ENCODE measurements at places on chromosomes 13 and 19.
A peak's percentile ranks its signal among the peaks of the same experiment; 100 is the strongest.

GRCh38 chr19:17843292-17843827, 4.4 kb downstream of the JAK3 start:
- DNase-seq: no peak

- no peak for DNase-seq
Measured at GRCh38 chr13:23129331-23129730, 51.4 kb upstream of the SGCG start.

DNA sequence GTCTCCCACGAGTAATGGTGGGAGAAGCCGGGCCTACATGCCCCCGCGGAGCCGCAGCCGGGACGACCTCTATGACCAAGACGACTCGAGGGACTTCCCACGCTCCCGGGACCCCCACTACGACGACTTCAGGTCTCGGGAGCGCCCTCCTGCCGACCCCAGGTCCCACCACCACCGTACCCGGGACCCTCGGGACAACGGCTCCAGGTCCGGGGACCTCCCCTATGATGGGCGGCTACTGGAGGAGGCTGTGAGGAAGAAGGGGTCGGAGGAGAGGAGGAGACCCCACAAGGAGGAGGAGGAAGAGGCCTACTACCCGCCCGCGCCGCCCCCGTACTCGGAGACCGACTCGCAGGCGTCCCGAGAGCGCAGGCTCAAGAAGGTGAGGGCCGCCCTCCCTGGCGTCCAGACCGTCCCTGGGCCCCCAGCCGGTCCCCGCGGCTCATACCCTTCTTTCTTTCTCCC, 1.4 kb upstream of the USF2 start:
- DNase-seq: peak; percentile 33

DNA sequence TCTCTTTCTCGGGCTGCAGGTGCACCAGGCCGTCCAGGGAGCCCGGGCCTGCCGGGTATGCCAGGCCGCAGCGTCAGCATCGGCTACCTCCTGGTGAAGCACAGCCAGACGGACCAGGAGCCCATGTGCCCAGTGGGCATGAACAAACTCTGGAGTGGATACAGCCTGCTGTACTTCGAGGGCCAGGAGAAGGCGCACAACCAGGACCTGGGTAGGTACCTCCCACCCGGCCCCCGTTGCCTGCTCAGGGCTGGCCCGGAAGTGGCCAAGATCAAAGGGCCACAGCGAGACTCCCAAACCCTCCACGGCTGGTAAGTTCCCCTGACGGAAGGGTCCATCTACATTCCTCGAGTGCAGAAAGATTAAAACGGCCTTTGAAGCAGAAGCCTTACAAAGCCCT, 55.1 kb downstream of the RAB20 start:
- no peak for DNase-seq

GRCh38 chr19:542173-542866, 1.5 kb upstream of the GZMM start:
- no peak for DNase-seq

DNA sequence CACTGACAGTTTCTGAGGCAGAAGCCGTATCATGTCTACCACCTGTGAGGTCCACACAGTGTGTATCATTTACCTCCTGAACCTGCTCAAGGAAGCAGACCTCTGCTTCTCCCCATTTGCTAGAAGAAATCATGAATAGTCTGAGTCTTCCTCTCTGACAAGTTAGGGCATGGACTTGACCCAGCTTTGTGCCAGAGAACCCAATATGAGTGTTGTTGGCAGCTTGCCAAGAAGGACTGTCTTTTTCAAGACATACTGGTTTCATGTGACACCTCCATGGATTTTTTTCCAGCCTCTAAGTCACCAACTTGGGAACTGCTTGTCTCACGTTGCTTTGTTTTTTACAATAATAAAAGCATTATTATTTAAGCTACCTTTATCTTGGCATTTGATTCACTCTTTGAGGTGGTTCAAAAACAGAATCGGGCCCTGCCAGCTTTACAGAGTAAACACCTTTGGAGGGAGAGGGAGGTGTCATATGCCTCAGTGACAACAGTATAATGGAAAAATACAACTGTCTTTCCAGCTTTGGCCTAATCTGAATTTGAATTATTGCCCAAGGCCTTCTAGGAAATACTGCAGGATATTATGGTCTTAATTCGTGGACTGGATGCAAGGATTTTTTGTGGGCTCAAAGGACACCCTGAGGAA, 9.6 kb downstream of the ZNF211 start:
- DNase-seq: no peak

GRCh38 chr13:65744836-65745235, 1485.3 kb downstream of the PCDH9 start:
- no peak for DNase-seq

DNA sequence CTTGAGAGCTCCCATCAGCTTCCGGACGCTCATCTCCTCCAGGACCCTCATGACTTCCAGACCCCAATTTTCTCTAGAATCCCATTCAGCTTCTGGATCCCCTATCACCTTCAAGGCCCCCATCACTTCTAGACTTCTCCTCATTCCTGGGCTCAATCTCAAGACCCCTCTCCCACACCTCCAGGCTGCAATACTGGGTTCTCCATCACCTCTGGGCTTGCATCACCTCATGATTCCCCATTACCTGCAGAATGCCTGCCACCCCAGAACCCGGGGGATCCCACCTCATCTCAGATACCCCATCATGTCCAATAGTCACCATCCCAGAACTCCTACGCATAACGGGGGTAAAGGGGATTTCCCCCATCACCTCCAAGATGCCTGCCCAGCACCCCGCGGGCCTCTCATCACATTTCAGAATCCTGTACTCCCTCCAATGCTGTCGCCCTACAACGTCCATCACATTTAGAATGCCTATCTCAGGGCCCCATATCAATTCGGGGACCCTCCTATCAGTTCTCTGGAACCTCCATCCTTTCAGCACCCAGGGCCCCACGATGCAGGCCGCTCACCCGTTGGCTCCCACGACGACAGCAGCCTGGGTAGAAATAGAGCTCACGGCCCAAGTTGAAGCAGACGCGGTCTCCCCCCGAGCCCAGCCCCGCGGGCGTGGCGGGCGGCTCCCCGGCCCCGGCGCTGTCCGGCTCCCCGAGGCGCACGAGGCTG, 738 bp downstream of the DMWD start:
- DNase-seq: no peak

DNA sequence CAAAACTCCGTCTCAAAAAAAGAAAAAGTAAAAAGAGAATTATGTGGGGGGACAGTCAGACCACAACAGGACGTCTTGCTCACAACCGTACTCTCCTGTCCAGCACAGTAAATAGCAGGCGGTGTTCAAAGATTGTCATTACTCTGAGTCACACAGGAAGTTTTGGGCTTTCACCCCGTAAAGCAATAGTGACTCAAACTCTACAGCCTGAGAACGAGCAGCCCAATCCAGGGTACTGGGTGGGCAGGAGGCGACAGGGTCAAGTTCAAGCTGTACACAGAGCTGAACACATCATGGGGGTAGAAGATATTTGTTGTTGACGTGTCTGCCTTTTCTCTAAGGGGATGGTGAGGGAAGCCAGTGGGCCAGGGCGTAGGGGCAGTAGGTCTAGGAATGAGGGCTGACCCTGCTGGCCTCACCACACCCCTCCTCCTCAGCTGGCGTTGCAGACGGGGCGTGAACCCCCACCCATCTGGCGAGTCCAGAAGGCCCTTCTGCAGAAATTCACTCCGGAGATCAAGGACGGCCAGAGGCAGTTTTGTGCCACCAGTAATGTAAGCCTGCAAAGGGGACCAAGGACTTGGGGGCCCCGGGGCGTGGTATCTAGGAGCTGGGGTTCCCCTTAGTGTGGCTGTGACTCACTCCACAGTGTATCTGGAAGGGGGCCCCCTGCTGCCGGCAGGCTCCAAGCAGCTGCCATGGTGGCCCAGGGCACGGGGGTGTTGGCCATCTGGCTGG, 23.3 kb downstream of the PRR12 start:
- no peak for DNase-seq

GRCh38 chr19:51143486-51143885, 1.4 kb downstream of the SIGLEC7 start:
- DNase-seq: no peak

DNA sequence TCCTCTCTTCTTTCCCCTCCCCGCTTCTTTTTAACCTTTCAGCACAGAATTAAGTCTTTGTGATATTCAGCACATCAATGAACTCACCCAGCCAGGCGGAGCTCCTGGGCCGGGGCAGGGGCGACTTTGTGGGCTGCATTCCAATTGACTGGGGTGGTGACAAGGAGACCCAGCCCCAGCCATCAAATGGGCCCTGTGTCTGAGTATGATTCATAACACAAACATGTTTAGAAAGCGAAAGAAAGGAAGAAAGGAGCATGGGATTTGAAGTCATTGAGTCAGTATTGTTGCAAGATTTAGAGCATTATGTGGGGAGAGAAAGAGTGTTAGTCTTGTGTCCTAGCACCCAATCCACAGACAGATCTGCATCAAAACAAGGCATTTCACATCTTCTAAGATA, 185.3 kb downstream of the LHFPL6 start:
- no peak for DNase-seq

DNA sequence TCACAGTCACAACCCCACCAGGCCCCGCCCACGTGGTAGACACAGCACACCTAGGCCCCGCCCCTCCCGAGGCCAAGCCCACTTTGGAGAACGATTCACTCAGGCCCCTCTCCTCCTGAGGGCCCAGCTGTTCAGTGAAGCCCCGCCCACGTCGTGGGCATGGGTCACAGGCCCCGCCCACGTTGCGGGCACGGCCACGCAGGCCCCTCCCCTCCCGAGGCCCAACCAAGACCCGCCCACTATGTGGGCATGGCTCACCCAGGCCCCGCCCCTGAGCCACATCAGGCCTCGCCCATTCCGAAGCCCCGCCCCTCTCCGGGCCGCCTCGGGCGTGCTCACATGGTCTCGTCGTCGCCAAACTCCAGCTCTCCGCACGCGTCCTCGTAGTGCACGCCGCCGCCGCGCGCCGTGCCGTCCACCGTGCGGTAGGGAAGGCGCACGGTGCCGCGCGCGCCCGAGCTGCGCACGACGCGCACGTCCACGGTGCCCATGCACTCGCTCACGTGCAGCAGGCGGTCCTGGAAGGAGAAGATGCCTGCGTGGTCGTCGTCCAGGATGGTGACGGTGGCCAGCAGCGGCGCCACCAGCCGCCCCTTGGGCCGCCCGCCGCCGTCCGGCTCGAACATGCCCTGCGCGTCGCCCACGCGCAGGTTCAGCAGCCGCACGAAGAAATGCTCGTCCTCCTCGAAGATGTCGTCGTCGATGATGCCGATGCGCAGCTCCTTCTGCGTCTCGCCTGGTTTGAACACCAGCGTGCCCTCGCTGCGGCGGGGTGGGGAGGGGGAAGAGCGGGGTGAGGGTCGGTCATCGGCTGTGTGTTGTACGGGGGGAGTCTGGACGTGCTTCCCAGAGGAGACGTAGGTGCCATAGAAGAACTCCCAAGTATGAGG, 24.0 kb downstream of the SLC8A2 start:
- peak; percentile 26 for DNase-seq

DNA sequence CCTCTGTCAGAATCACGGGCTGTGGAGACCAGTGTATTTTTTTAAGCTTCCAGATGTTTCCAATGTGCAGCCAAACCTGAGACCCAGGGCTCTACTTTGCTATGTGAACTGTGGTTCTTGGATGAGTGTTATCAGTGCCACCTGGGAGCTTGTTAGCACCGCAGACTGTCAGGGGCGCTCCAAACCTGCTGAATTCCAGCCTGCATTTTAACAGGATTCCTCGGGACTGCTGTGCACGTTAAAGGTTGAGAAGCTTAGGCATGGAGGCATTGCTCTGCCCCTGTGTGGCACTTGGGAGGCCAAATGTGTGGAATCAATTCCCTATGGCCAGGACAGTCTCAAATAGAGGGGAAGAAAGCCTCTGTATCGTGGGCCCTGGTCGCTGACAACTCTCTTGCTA, 80.3 kb downstream of the ANKRD10 start:
- no peak for DNase-seq

GRCh38 chr19:34193439-34193838, 21.1 kb downstream of the LSM14A start:
- no peak for DNase-seq

DNA sequence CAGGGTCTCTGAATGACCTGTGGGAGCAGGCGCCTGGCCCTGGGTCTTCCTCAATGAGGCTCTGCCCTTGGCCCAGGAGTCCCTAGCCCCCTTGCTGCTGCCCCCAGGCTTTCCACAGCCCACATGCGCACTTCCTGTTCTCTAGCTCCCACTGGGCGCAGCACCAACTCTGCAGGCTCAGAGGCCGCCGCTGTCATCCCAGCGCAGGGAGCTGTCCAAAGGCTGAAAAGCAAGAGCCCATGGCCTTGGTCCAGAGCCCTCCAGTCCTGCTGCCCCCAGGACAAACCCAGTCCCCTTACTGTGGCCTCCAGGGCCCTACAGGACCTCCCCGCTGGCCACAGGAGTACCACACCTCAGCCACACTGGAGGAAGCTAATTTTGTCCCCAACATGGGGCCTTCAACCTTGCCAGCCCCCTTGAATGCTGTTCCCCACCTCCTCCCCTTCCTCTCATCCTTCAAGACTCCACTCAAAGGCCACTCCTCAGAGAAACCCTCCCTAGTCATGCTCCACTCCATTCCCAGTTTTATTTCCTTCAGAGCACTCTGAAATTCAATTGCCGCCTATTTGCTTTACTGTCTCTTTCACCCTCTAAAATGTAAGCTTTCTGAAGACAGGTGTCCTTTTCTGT, 8.0 kb upstream of the POU2F2 start:
- no peak for DNase-seq

DNA sequence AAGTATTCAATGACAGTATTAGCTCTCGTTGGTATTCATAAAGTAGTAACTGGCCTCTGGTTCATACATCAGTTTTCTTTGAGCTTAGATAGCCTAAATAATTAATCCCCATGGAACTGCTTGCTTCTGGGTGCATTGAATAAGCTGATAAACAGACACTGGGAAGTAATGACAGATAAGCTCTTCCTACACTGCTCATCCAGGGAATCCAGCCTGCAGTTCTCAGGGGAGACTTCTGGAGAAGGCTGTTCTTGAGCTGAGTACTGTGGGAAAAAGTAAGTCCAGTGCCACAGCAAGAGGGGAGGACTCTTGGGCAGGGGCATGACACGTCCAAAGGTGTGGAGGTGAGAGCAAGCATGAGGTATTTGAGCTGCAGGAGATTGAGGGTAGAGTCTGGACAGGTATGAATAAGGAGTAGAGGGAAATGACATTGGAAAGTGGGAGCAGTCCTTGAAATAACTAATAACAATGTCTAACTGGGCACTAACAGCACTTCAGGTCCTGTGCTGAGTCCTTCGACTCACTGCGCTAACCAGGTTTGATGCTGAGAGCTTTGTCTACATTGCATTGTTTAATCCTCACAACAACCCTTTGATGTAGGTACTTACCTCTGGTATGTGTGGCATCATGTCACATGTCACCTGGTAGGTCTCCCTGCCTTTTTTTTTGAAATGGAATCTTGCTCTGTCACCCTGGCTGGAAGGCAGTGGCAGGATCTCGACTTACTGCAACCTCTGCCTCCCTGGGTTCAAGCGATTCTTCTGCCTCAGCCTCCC, 7.2 kb downstream of the GARRE1 start:
- DNase-seq: no peak

- DNase-seq: no peak
Measured at GRCh38 chr13:103068836-103069235, 2.6 kb upstream of the SLC10A2 start.

Data from activated T-helper 1 cell treated with anti-CD3 and anti-CD28 coated beads, Interleukin-2, amount 50 U/mL, for 16 hours (primary cell).